Stimulated activated CD4-positive, alpha-beta T cell treated with anti-CD3 and anti-CD28 coated beads, TNF-alpha, amount 100 ng/mL, for 4 hours (primary cell): ENCODE measurements at places on chromosomes 3 and 15.

DNA sequence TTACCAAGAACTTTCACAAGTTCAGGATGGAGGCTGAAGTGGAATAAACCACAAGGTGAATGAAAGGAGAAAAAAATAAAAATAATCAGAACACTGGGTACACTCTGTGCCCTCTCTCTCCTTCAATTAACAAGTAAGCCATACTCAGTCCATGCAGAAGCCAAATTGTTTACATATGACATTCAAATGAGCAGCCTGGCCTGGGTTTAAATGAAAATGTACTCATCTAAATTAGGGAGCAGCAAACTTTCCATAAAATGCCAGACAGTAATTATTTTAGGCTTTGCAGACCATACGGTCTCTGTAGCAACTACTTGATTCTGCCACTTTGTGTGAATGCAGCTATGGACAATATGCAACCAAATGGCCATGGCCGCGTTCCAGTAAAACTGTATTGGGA lies 376.6 kb downstream of the MAGI1 start:
- no peak for DNase-seq

GRCh38 chr3:179840985-179841384 lies 188.1 kb downstream of the USP13 start:
- no peak for DNase-seq

DNA sequence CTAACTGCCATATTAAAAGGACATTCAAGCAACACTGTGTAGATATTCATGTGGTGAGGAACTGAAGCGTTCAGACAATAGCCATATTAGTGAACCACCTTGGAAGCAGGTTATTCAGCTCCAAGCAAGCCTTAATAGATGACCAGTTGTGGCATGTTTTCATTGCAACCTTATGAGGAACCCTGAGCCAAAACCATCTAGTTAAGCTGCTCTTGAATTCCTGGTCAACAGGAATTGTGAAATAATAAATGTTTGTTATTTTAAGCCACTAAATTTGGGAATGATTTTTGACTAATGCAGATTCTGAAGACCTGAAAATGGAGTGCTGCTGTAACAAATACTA lies 73.0 kb downstream of the SPRED1 start:
- DNase-seq: no peak

- no peak for DNase-seq
These were observed 3.5 kb upstream of the UBE2E2 start for GRCh38 chr3:23199649-23200048.

DNA sequence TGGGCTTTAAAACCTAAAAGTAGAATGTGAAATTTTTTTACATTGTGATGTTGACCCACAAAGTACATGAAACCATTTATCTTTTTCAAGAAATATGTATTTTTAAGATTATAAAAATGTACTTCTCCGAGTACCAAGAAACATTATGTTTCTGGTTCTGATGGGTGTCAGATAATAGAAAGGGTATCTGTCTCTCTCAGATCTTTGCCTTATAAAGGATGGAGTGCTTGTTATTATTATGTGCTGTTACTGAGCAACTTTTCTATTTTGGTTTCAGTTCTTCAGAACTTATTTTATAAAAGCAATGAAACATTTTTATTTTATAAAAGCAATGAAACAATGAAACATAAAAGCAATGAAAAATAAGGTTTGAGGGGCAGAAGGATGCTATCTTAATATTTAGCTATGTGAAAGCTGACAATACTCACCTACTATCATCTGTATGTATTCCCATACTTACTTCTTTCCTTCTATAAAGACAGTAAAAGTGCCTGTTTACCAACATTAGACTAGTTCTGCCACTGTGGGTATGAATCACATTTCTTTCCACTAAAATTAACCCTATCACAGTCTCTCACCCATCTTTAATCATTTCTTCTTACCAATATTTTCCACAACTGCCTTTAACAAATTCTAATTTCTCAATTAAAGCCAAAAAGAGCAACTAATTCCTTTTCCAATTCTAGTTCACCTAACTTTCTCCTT lies 540.7 kb upstream of the KCNMB2 start:
- DNase-seq: no peak

GRCh38 chr3:155676252-155676981 lies 68.5 kb downstream of the PLCH1 start:
- DNase-seq: no peak

DNA sequence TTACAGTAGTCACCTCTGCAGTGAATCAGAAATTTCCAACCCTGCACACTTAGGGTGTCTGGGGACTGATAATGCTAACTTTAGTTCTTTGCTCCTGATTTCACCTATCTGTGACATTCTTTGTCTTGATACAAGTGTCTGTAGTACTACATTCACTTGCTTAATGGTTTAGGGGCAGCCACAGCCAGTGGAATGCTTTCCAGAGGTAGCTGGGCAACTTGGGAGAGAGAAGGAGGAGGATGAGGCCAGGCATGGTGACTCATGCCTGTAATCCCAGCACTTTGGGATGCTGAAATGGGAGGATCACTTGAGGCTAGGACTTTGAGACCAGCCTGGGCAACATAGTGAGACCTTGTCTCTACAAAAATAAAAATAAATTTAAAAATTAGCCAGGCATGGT lies 8.5 kb downstream of the BAHD1 start:
- DNase-seq: no peak

DNA sequence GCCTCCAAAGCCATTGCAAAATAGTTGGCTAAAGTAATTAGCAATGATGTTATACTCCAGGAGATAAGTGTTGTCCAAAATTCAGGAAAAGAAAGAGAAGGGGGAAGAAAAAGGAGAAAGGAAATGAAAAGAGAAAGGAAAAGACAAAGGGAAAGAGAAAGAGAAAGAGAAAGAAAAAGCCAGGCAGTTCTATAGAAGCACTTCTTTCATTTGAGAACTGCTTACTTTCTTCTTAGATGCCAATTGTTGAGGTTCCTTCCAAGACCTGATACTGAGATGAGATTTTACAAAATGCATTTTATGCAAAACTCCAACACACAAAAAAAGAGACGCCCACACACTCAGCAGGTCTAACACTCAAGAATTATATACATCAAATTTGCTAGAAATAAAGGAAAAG lies 298.4 kb downstream of the KCNH8 start:
- no peak for DNase-seq

DNA sequence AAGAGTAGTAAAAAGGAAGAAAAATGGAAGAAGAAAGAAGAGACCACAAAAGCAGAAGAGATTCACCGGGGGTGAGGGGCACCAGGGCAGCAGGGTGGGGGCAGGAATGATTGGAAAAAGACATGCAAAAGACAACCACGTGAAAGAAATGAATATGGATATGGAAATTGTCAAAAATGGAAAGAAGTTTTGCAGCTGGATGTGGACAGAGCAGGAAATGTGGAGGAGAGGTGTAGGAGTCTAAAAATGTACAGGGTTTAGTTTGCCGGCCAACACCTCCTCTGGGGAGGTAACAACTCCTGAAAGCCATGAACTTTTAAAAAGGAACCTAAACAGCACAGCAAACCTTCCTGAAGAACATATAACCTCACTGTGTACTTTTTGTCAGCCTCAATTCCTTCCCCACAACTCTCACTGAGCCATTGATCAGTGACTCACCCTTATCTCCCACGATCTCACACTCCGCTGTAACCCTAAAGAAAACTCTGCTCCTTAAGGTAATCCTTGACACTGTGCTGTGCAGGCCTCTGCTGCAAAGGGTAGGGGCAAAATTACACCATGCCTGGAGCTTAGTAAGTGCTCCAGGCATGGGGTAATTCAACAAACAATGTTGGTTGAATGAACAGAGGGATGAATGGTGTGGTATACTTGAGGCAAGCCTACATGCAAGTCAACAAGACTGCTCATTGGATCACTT lies 100.2 kb upstream of the BOC start:
- DNase-seq: no peak
